ENCODE measurements at places on chromosomes 12 and 14.

DNA sequence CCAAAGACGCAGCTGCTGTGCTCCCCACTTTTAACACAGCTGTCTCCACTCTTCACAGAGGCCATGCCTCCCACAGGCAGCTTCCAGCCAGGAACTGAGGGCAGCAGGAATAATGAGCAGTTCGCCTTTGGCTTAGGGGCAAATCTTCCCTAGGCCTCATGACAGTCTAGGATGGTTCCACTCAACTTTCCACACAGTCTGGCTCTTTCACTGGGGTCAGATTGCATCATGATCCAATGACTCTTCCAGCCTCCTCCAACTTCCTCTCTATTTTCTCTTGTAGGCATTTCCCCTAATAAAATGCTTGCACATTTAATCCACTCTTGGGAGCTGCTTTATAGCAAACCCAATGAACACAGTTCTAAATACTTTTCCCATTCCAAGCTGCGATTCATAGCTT, 271.6 kb upstream of the ATP2B1 start:
- no peak for DNase-seq

- DNase-seq: no peak
These were observed 9.4 kb downstream of the SSPN start for GRCh38 chr12:26204612-26205289.

DNA sequence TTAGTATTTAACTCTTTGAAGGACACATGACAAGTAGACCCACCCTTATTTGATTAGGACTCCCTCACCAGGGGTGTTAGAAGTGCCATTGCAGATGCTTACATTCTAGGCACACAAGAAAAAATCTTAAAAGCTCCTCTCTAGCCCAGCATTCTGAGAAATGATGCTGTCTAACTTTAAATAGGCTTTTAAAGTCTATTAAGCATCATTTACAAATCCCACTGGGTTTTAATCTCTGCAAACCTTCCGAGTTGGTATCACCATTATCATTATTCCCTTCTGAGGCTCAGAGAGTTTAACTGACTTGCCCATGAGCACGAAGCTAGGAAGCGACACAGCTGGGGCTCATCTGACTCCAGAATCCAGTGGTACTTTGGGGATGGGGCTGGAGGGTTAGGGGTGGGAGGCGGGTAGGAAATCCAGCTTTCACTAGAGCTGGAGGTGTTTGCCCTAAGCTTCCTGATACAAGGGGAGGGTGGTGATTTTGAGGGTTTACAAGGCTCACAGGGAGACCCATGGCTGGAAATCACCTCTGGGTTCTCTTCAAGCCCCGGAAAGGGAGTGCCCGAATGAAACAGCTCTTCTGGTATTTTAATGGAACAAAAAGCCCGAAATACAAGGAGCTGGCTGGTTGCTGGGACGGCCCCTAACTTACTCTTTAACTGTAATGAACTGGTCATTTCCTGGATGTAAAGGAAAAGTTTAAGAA, 109.2 kb upstream of the FUT8 start:
- no peak for DNase-seq

DNA sequence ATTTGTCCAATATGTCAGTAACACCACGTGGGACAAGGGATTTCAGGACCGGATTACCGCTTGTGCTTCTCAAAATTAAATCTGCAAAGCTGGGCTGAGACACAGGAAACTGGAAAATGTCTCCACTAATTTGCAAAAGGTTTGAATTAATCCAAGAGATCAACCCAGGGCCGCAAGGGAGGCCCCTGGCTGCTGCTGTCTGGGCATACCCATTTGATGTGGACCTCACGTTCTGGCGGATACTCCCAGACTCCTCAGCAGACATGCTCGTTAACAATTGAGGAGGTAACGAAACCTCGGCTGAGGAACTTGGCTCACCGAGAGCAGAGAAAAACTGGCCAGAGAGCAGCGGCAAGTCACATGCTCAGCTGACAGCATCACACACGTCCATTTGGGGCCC, 180.6 kb downstream of the SLC15A4 start:
- DNase-seq: no peak

DNA sequence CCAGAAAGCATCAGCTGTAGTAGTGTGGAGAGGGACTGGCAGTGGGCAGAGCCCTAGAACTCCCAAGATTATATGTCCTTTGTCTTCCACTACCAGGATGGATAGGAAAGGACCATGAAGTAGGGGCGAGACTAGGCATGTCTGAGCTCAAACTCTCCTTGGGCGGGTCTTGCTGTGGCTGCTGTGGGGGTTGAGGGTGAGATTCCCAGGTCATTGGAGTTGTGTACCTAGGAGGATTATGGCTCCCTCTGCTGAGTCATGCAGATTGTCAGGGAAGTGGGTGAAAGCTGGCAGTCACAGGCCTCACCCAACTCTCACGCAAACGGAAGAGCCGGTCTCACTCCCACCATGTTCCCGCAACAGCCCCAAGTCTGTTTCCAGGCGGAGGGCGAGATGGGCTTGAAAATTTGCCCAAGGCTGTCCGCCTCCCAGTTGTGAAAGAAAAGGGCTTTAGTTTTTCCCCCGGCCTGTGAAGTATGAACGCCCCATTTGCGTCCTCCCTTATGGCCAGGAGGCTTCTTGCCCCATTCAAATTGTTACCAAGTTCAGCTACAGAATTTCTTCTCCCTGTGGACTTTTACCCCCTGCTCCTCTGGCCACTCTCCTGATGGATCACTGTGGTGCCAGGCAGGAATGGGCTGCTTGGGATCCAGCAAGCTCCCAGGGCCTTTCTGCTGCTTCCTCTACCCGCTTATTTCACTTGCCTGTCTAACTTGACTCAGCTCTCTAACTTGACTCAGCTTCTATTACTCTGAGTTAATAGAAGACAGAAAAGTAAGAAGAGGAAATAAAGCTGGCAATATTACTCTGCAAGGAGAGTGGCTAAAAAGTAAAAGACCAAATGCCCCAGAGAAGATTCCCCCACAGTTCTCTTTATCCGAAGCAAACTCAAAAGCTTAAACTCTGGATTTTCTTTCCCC, 159.3 kb downstream of the SLC2A13 start:
- DNase-seq: no peak

DNA sequence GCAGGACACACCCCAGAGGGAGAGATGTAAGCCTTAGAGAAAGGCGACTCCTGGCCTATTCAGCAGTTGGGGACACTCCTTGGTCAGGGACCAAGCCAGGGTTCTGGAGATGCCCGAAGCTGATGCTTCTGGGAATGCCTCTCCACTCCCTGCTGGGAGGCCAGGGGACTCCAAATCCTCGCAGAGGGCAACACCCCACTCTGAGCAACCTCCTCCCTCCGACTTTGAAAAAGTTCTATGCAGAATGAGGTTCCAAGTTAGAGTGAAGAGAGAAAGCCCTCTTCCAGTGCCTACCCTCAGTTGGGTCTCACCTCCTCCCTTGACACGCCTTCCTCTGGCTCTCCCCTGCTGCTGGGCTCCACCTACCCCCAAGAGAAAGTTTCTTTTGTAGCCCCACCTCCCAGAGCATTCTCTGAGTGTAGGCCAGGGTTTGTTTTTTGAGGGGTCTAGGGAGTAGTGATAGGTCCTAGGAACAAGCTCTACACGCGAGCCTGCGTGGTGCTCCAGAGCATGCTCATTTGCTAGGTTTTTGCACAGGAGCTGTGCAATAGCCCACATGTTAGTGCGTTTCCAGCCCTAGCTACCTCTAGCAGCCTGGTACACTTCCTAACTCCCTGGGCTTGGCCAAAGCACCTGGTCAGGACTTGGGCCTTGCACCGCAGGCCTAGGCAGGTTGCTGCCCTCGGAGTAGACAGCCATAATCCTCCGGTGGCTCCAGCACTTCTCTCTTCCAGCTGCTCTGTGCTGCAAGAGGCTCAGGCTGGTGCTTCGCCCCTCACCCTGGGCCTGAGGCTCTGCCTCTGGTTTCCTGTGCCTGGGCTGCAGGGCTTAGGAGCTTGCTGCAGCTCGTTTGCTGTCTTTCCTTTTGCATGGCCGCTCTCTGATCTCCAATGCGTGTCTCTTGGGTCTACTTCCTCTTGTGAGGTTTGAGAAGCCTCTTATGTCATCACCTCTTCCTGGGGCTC, 590 bp upstream of the CEBPE start:
- DNase-seq: no peak

DNA sequence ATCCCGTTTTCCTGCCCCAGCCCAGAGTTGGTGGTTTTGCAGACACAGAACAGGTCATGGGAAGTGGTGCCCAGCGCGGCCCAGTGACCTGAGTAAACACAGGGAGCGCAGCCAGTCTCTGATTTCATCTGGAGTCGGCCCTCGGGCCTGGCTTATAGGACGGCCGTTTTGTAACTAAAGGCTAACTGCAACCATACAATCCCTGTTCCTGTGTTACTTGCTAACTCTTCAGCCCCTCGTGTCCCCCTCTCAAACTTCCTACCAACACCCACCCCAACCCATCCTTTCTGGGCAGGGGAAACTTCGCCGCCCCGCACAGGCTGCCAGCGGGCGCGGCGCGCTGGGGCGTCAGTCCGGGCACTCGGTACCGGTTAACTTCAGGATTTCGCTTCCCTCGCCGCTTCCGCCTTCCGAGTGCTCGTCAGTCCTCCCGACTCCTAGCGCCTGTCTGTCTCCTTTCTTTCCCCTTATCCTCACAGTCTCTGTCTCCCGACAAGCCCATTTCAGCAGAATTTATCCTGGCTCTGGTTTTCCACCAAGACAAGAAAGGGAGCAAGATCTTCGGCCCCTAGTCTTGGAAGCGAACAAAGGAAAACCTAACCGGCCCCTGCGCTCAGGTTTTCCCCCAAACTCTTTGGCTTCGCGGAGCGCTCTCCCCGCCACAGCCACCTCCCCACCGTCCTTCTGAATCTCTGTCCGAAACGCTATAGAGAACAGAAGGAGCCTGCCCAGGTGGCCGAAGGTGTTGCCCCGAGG, 2.0 kb downstream of the SIX1 start:
- no peak for DNase-seq

DNA sequence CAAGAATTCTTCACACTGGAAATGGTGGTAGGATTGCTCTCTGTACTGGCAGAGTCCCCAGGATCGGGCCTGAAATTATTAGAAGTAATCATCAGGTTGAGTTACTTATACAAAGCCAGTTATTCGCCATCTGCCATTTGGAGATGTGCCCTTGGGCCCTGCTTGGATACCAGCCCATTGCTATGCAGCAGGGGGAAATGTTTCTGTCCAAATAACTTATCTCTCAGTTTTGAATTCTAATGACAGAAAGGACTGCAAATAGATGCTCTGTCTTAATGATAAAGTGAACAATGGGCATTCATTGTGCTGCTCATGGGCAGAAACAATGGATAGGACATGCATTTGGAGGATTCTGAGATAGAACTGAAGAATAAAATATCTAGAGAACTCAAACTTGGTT, 139.1 kb upstream of the PELI2 start:
- no peak for DNase-seq

DNA sequence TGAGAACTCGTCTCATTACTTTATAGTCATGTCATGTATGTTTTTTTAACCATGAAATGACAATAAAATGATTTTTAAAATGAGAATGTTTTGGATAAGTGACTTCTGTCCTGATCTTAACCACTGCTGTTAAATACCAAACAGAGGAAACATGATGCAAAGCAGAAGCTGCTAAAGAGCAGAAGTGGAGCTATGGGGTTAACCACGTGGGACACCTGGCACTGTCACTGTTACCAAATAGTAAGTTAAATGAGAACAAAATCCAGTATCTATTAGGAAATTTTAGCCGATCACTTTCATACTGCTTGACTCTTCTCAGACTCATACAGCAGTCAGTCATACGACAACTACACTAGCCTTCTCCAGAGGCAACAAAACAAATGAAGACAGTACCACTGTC, 82.4 kb downstream of the SCAF11 start:
- no peak for DNase-seq

DNA sequence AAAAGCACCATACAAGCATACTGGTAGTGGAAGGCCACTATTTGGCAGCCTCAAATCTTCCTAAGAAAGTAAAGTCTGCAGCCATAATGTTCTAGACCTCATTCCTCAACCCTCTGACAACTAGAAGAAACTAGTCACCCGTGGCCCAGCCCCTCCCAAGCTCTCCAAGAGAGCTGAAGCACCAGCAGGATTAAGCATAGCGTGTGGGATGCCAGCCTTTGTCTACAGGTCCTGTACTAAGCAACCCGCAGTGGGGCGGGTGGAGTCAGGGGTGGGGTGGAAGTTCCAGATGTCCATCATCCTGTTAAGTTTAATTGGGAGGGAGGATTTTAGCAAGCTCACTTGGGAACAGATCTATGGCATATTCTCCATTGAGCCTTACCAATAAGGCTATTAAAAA, 14.2 kb downstream of the SLC11A2 start:
- peak; percentile 22 for DNase-seq

- no peak for DNase-seq
These were observed 27.5 kb downstream of the BCAT1 start for GRCh38 chr12:24921251-24922038.

GRCh38 chr12:126193190-126193589, 1128.0 kb downstream of the AACS start:
- DNase-seq: no peak

GRCh38 chr12:48235796-48236333, 32.8 kb upstream of the OR10AD1 start:
- DNase-seq: no peak

- no peak for DNase-seq
These were observed 772.9 kb upstream of the NOVA1 start for GRCh38 chr14:27370775-27371174.

- no peak for DNase-seq
These were observed 7.0 kb downstream of the ERP27 start for GRCh38 chr12:14931359-14931758.

DNA sequence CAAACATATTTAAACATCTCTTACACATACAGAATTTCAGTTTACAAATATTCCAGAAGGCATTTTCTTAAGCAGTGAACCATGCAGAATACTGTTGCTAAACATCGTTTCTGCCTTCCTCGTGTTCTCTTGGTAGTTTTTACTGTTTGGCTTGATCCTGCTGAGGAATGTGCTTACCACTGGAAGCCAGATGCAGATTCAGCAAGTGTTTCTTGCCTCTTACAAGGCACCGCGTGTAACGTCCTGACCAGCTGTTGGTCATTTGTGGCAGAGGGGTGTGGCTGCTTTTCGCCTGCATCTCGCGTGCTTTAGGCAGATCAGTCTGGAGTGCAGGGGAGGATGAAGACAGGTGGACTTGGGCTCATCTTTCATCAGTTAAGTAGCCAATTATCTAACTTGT, 12.4 kb downstream of the EIF2B1 start:
- no peak for DNase-seq

DNA sequence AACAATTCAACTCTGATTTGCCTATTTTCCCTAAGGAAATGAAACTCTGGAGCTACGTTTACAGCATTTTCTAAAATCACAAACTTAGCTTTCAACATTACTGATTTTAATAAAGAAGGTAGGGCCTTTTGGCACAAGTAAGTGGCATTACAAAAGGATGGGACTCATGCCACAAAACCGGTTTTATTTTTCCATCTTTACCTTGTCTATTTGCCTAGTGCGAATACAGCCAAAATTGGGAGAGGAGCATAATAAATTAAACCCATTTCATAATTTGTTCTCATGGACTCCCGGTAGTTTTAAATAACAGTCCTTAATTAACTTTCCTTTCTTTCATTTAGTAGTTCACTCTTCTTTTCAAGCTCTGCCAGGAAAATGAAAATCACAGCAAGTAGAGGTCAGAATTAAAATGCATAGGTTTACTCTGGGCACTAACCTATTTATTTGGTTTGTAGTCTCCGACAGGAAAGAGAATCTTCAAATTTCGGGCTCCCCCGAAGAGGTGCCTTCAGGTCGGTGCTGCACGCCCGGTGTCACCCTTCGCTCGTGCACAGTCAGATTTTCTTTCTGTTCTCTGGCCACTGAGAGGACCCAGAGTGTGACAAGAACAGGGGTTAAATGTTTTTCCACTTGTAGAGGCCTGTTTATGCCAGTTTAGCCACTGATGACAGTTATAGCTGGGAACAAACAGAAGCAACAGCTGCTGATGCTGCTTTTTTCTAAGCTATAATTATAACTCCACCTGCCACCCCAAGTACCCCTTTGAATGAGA, at the start of gene BEST3:
BEST3 (minus strand) TSS at position 535 of the 772 bp plus-strand sequence. CDS start 1,505 bp downstream, outside the sequence.
- DNase-seq: no peak

GRCh38 chr14:43503508-43503907, 1003.6 kb downstream of the FSCB start:
- peak; percentile 2 for DNase-seq
